ENCODE measurements at places on chromosomes 2 and 18.

DNA sequence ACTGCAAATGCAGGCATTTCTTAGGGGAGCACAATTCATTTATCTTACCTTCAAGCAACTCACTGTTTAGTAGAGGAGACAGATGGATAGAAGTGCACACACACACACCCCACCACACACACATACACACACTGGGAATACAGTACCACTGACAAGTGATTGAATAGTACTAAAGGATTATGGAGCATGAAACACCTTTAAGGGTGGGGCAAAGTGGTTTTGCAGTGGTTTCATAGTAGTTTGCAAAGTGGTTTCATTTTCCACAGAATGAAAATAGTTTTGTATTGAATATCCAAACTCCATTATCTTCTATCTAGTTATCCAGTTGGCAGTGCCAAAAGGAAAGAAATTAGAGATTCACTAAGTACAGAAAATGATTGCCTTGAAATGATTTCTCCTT lies 18.9 kb downstream of the KIF5C start:
- DNase-seq: no peak

DNA sequence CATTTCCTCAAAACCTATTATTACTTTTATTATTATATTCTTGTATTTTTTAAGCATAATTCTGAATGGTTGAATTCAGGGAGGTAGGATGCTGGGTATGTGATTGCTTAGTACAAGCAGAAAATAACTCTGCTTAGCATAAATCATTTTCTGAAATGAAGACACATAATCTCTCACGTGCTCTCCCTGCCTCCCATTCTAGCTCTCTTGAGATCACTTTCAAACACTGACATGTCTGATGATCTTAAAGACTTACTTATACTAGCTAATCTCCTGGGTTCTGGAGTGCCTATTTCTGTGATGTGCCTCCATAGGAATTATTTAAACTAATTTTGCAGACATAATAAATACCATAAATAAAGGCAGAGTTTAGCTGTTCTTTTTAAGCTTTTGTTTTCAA lies 1136.0 kb downstream of the SUCLG1 start:
- no peak for DNase-seq

DNA sequence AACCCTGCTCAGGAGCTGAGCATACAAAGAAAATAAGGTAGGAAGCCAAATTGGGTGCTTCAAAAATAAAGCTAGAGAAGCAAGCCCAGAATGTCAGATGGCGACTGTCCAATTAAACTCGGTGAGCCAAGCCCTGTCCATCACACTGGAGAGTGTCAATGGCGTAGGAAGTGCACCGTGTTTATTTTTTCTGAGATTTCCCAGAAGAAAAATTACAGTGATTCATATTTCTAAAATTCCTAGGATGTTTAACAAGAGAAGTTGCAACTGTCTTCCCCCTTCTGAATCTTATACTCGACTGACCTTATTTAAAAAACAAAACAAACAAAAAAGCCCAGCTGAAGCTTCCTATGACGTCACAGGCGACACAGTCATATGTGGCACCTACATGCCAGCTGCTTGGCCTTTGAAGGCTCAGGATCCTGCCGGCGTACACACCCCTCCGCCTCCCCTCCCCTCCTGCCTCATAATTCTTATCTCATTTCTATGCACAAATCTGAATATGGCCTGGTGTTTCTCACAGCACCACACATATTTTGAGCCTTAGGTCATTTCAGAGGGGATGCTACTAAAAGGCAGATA lies 60.8 kb downstream of the MBP start:
- no peak for DNase-seq

- DNase-seq: no peak
Observed at GRCh38 chr2:227461811-227462461, 10.0 kb upstream of the AGFG1 start.

GRCh38 chr2:39981883-39982311 lies 202.8 kb upstream of the THUMPD2 start:
- no peak for DNase-seq

GRCh38 chr18:61348230-61348629 lies 15.0 kb downstream of the CDH20 start:
- no peak for DNase-seq

DNA sequence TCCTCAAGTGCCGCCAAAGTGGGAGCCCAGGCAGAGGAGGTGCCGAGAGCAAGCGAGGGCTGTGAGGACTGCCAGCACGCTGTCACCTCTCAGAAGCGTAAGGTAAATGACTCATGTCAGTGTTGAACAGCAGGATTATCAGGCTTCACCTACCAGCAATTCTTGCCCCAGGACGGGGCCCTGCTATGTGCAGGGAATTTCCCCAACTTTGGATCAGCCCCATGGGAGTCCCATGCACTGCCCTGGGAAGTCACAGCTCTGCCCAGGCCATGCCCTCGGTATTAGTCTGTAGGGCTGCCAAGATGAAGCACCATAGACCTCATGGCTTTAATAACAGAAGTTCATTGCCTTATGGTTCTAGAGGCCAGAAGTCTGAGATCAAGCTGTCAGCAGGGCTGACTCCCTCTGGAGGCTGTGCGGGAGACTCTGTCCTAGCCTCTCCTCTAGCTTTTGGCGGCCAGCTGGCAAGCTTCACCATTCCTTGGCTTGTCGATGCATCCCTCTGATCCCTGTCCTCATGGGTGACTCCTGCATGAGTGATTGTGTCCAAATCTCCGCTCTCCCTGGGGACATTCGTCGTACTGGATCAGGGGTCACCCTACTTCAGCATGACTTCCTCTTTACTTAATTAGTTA lies 55.9 kb downstream of the TRPM8 start:
- DNase-seq: no peak

- DNase-seq: no peak
Observed at GRCh38 chr2:46748735-46749531, 166.7 kb downstream of the MCFD2 start.

GRCh38 chr18:42178376-42179080 lies 223.5 kb downstream of the PIK3C3 start:
- no peak for DNase-seq

DNA sequence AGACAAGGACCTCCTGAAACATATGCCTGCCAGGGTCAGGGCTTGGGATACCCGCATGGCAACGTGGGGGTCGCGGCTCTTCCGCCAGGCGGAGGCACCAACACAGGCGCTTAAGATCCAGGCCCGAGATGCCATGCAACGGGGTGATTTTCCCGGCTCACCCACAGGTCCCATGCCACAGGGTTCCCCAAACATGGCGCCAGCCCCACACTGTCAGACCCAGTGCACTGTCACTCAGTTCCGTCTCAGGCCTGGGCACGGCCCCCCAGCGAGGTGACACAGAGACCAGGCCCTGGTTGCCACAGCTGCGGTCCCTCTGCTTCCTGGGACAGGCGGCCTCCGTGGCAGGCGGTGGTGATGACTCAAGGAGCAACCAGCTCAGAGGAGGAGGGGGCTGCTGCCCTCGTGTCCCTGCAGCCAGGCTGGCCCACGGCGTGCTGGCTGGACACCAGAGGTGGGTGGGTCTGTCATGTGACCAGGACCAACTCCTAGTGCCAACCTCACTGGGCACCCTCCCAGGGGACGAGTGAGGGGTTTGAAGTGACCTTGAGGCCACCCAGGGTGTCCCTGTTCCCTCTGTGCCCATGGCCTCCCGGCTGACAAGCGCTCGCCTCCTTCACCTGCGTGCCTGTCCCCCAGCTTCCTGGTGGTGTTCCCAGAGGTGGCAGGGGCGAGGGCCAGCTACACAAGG lies 4.9 kb downstream of the PDCD1 start:
- no peak for DNase-seq

- DNase-seq: no peak
Observed at GRCh38 chr2:43110442-43110871, 115.9 kb downstream of the ZFP36L2 start.

DNA sequence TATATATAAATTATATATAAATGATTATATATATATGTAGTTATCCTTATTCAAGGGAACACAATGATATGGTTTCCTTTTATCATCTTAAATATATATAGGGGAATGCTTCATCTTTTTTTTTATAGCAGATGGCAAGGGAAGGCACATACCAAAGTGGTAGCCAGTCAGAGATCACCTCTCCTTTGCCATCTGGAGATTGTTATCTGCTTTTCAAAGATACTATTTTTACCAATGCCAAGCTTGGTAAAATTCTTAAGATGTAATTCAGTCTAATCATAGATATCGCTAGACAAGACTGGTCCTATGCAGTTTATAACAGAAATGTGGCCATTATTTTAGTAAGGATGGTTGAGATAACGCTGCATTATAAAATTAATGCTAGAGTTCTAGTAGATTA lies 64.7 kb upstream of the DSEL start:
- no peak for DNase-seq

DNA sequence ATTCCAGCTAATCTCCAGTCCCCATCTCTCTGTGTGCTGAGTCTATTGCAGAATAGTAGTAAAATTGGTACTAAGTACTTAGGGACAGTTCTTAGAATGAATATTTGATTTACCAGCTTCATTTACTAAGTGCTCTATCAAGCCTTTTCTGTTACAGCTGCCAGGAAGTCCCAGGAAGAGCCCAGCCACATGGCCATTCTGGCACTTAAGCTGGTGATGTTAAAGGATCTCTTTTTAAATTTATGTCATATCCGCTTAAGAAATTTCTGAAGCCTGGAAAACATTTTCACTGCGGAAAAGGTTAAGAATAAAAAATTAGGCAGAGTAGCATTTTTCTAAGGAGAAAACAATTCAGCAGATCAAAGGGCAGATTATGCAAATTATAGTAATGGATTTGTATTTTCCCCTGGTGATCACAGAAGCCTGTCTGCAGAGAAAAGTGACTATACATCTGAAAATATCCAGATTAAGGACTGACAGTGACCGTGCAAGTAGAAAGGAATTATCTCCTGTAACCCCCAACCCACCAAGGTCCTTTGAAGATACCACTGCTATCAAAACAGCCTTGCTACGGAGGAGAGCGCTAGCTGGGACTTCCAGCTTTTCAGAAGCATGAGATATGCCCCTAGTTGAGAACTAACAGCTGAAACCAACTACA lies 260.8 kb downstream of the SH3BP4 start:
- DNase-seq: no peak

DNA sequence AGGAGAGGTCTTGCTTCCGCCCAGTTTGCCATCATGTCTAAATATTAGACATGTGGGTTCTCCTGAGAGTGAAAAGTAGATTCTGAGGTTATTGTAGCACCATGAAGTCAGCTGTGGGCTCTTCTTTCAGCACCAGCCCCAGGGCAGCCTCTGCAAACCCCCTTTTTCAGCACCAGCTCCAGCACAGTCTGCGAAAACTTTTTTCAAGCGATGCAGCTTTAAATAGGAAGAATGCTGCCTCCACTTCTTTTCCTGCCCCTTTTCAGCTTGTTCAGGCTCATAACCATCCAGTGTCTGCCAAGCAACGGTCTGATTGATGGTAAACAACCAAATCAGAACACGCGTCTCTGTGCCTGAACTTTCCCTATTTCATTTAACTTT lies at the start of gene COL5A2:
COL5A2 (minus strand) TSS at position 192 of the 381 bp plus-strand sequence; CDS start at position 35, 157 bp downstream.
- DNase-seq: no peak

DNA sequence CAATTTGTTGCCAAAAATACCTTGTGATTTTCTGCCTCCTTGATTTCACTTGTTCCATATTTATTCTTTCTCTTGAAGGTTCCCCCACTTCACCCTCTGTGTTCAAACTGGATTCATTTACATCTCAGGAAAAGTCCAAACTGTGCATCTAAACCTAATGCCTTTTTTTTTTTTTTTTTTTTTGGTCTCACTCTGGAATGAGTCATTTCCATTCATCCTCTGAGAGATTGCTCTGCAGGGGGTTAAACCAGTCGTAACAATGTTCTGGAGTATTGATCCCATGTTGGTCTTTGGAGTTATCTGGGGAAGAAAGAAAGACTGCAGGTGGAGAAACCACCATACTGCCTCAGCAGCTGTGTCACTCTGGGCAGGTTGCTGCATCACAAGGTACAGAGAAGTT lies 119.7 kb downstream of the TACR1 start:
- no peak for DNase-seq

GRCh38 chr2:184302506-184302905 lies 295.8 kb upstream of the ZNF804A start:
- no peak for DNase-seq

GRCh38 chr2:3574155-3574554 lies 905 bp upstream of the RPS7 start:
- no peak for DNase-seq

DNA sequence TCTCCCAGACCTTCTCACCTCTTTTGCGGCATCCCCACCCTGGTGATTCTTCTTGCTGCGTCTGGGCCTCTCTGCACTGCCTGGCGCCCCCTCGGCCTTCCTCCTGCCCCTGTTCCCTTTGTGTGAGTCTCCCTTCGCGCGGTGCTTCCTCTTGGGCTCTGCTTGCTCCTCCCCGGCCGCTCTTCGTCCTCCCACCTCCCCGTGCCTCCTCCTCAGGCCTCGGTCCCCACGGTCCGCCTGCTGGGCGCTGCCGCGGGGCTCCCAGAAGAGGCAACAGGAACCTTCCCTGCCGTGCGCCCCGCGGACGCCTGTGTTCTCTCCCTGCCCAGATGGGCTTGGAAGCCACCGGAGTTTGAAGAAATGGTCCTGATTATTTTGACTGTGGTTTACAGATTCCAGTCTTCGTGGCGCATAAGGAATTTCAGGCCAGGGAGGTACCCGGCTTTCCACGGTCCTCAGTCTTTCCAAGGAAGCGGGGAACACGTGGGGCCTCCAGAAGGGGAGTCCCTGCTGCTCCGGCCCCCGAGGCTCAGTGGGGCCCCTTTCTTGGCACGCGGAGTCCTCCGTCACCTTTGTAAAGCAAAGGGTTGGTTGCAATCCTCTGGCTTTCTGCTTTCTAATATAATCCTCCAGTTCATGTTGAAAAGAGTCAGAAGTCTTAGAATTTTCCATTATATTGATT lies 13.1 kb downstream of the RNU2-63P start:
- DNase-seq: no peak

- DNase-seq: no peak
Observed at GRCh38 chr2:1192121-1192520, 221.1 kb upstream of the TPO start.

GRCh38 chr18:41060967-41061366 lies 894.1 kb upstream of the PIK3C3 start:
- DNase-seq: no peak

GRCh38 chr2:141490886-141491285 lies 639.9 kb downstream of the LRP1B start:
- no peak for DNase-seq

DNA sequence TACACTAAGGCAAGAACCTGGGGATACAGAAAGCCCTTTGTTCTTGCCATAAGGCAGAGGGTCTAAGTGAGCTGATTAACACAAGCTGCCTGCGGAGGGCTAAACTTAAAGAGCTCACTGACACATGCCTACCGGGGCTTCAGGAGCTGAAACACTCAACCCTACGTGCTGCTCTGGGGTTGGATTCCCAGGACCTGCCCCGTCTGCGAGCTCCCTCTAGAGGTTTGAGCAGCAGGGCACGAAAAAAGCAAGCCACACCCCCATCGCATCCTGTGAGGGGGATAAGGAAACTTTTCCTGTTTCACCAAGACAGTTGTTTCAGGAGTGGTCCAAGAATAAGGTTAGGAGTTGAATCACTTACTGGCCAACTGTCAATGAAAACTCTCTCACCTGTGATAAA lies 562.1 kb downstream of the TMX3 start:
- DNase-seq: no peak

Data from stimulated activated CD8-positive, alpha-beta memory T cell treated with anti-CD3 and anti-CD28 coated beads, Interleukin-15, amount 100 ng/mL, for 48 hours (primary cell).